ENCODE measurements at places on chromosomes 1 and 21. TPM values are rescaled to one million over a fixed set of nuclear protein-coding genes. Genes with fewer than 3 reads are reported as not detected.

DNA sequence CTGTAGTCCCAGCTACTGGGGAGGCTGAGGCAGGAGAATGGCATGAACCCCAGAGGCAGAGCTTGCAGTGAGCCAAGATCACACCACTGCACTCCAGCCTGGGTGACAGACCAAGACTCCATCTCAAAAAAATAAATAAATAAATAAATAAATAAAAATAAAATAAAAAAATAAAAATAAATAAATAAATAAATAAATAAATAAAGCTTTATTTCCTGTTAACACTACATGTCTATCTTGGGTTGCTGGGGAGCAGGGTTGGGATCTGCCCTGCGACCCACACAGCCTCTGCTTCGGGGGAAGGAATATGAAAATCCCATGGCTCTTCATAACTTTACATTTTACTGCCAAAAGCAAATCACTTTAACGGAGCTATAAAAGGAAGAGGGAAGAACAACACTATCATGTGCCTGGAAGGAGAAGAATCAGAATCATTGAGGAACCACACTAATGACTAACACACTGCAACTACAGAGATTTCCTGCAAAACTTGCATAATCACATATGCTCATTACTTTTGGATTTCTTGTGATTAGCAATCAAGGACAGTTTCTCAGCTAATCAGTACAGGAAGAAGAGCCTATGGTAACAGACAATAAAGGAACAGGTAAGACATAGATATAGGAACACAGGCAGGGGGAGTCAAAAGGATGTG lies 72.8 kb upstream of the CD55 start:
- no peak for DNase-seq

DNA sequence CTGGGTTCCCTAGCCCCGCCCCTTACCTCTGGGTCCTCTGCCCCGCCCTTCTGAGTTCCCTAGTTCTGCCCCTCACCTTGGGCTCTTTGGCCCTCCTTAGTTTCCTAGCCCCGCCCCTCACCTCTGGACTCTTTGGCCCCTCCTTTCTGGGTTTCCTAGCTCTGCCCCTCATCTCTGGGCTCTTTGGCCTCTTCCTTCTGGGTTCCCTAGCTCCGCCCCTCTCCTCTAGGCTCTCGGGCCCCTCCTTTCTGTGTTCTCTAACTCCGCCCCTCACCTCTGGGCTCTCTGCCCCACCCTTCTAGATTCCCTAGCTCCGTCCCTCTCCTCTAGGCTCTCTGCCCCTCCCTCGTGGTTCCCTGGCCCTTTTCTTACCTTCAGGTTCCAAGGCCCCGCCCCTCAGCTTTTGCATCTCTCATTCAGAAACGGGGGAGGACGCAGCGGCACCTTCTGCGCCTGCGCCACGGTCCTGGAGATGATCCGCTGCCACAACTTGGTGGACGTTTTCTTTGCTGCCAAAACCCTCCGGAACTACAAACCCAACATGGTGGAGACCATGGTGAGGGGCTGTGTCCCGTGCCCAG lies 88.5 kb downstream of the PTPRU start:
- no peak for DNase-seq

DNA sequence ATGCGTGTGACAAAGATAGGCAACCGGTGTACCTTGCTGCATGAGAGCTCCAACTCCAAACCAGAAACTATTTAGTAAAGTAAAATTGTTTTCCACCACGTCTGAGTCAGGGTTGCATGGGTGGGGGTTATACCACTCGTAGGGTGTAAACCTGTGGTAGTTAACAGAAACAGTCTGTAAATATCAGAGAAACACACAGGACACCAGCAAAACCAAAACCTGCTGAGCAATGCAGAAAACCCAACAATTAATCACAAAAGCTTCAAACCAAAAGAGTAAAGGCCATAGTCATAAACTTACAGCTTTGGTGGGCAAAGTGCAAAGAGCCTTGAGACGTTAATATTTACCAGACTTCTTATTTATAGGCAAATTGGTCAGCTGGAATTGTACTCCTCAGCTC lies 282.7 kb downstream of the BACH1 start:
- peak; percentile 4 for DNase-seq

DNA sequence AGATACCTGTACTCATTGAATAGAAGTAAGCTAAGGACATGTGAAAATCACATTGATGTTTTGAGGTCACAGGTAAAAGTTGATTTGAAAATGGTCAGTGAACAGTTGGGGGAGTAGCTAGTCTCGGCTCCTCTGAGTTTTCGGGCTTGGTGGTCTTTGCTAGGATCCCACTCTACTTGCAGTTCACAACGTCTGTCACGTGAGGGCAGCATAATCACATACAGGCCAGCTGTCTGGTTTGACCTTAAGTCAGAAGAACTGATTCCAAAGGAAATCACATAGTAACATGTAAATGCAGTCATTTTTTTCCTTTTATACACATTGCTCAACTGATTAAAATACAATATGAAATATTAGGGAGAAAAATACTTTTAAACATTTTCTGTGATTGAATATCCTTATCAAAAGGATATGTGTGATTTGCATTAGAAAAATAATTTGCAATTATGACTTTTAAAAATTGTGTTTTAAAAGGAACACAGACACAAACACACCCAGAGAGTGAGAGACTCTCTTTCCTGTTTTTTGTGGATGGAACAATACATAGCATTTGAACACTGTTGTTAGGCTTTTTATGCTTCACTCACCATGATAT lies 21.8 kb upstream of the PDC start:
- DNase-seq, result peak; percentile 56

DNA sequence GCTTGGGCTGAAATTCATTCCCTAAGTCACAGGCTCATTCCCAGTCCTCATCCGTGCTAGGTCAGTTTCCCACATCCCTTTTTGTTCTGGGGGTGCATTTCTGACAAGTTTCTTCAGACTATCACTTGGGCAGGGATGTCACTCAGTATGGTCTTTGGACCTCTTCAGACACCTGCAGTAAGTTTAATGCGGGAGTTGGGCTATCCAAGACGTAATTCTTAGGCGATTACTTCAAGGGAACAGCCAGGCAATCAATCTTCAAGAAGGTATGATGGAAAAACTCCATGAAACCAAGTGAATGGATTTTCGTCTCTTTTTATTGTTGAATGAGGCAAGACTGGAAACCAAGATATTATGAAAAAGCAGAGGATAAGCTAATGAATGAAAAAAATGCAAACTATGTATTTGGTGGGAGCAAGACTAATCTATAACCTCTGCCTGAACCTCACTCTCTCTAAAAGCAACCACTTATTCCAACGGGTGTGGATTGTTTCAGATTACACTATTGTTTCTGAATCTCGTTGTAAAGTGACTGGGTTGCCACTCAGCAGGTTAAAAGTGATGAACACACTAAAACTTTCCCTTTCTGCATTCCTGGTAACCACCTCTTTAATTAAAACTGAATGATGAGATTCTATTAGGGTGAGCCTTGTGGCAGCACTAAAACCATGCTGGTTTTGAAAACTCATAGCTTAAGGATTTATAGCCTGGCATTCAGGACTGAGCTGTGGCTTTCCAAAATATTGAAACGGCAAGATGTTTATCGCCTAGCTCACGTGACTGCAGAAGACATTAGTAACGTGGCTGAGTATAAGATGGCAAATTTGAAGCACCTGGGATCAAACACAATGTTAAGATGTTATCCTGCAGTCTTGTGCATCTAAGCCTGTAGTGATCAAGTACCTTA lies 1.1 kb downstream of the RASAL2 start:
- DNase-seq, result no peak

GRCh38 chr1:1605034-1605591 lies 5.2 kb upstream of the FNDC10 start:
- no peak for DNase-seq

- DNase-seq, result no peak
Measured at GRCh38 chr1:29574871-29575270, 338.5 kb downstream of the PTPRU start.

DNA sequence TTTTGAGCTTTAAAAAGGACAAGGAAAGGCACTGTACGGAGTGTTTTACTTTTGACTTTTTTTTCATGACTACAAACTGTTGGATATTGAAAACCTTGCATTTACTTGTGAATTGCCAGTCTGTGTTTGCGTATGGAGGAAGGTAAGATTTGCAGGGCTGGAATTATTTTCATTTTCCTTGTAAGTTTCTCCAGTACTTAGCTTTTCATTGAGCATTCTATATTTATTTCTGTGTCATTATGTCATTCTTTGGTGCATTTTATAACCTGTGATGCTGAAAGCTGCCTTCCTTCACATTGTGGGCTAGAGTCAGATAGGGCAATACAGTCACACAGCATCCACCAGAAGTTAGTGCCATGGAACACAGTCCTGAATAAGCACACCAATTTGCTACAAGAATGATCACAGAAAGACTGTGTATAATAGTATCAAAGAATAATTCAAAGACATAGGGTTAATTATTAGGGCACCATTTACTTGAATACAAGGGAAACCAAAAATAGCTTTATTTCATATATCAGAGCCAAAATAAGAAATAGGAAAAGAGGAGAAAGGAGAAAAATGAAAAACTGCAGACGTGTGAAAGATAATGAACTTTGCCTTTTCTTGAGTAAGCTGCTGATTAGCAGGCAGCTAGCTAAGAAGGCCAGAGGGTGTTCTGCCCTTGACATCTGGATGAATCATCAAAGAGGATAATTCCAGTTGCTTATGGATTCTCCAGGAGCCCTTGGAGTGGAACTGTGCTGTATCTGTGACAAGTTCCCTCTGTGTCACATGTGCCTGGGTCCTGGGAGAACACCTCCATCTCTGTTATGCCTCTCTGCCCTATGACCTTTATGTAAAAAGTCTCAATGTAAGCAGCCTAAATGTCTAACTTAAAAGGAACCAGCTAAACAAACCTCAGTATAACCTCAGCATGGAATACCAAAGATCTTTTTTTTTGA lies 8.0 kb upstream of the FAM20B start:
- DNase-seq, result no peak

DNA sequence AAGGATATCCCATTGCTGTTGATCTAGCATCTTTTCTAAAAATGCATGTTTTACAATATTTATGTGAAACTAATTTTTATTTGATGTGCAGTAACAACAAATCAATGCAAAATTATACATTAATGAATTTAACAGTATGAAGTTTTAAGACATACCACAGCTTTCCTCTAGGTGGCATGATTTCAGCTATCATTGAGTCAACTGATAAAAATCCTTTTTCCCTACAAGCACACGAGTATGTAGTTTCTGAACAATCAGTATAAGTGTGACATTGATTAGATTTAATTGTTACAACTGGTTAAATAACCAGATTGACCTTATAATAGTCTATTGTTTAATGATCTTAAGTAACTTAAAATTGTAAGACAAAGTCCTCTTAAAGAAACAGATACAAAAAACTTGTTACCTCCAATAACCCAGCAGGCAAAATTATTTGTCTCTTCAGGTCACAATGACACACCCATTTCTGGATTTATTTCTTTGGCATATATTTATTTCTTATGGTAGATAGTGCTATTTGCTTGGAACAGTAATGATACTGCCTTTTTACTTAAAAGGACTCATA lies 5.8 kb upstream of the TGFB2 start:
- no peak for DNase-seq

- peak; percentile 46 for DNase-seq
Measured at GRCh38 chr21:34545079-34545884, 33.3 kb upstream of the KCNE1 start.

DNA sequence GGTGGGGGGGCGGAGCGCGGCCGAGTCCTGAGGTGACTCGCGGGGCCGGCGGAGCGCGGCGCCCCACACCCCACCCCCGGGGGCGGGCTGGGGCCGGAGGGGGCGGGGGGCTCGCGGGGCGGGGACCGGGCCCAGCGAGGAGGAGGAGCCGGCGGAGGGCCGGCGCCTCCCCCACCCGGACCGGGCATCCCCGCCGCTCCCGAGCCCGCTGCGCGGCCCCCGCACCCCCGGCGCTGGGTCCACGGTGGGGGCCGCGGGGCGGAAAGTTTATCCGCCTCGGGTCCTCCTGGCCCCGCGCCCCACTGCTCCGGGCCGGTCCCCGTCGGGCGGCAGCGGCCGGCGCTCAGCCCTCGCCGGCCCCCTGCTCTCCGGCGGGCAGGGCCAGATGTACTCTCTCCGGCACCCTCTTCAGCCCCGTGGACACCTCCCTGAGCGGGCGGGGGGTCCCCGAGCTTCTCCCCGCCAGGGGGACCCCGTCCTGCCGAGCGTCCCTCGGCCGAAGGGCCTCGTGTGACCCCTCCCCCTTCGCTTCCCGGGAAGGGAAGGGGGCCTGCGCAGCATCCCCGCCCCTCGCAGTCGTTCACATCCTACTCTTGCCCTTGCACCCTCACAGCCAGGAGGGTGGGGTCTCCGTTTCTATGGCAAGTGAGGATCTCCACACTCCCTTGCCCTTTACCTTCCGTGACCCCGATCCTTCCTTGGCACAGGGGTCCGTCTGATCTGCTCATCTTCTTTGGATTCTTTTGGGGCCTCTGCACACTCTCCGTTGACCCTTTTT lies 663 bp downstream of the CAMTA1 start:
- DNase-seq, result peak; percentile 63

- DNase-seq, result no peak
Measured at GRCh38 chr1:14959059-14959694, 194.4 kb upstream of the TMEM51 start.

DNA sequence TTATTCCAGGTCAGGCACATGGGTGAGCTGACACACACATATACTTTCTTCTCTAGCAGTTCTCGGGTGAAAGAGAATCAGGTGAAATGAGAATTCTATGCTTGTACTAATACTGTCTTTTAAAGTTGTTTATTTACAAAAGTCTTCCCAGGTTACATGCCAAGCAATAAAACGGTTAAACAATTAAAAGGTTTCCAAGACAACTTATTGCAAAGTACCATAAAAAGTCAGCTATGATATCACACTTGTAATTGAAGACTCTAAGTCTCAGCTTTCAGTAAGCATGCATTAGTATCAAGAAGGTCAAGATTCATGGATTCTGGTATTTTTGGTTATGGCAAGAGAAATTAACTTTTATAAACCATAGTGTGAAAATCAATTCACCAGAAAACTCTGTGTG lies 171.4 kb downstream of the PDE4B start:
- no peak for DNase-seq

GRCh38 chr1:221778535-221779142 lies 36.8 kb upstream of the DUSP10 start:
- DNase-seq, result no peak

- DNase-seq, result peak; percentile 16
Measured at GRCh38 chr1:207868251-207868773, 42.6 kb downstream of the CD34 start.

GCSAML gene
- 0.16 TPM for total RNA-seq

TPRG1L gene
- 15.5 TPM for total RNA-seq

FGGY gene
- 12.4 TPM for total RNA-seq

A3GALT2 gene
- not detected for total RNA-seq

MAN1C1 gene
- total RNA-seq, result 13.3 TPM

TRAF3IP3 gene
- total RNA-seq, result 157 TPM

UTS2 gene
- not detected for total RNA-seq

KAZN gene
- 0.46 TPM for total RNA-seq

SPRR2G gene
- not detected for total RNA-seq

EXTL1 gene
- not detected for total RNA-seq

BMP8B gene
- total RNA-seq, result 1.5 TPM

KIF17 gene
- total RNA-seq, result not detected

Measured in activated T-cell treated with anti-CD3 and anti-CD28 coated beads, Interleukin-2, amount 50 U/mL, for 72 hours (primary cell).